Activated T-cell treated with anti-CD3 and anti-CD28 coated beads for 48 hours (primary cell): ENCODE measurements at places on chromosomes 6 and 20.

GRCh38 chr20:2693286-2694007 lies 867 bp downstream of the EBF4 start:
- DNase-seq = peak; percentile 39

GRCh38 chr6:8670792-8671191 lies 235.4 kb upstream of the SLC35B3 start:
- no peak for DNase-seq

DNA sequence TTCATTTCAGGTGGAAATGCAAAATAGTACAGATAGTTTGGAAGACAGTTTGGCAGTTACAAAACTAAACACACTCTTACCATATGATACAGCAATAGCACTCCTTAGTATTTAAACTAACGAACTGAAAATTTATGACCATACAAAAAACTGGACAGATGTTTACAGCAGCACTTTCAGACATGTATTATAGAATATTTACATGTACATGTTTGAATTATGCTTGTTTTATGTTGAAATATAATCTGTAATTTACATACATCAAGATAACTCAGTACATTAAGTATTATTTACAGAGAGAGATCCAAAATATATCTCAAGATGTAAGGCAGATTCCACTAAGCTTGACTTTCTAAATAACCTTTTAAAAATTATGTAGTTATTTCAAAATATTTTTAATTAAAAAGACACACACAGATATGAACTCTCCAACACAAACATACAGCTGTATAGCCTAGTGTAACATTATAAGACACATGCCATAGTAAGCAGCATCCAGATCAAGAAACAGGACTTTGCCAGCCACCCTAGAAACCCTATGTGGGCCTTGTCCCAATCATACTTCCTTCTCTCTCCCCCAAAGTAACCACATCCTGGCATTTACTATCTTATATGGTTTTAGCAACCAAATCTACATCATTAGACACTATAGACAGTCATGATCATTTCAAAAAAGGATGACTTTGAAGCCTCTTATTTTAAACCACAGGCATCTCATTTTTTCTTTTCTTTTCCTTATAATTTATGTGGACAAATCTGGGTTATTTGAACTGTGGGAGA lies 82.2 kb downstream of the MAN1A1 start:
- no peak for DNase-seq

- no peak for DNase-seq
Measured at GRCh38 chr6:33407132-33407718, 3.6 kb upstream of the PHF1 start.

GRCh38 chr20:4470375-4470774 lies 251.3 kb upstream of the PRND start:
- no peak for DNase-seq

DNA sequence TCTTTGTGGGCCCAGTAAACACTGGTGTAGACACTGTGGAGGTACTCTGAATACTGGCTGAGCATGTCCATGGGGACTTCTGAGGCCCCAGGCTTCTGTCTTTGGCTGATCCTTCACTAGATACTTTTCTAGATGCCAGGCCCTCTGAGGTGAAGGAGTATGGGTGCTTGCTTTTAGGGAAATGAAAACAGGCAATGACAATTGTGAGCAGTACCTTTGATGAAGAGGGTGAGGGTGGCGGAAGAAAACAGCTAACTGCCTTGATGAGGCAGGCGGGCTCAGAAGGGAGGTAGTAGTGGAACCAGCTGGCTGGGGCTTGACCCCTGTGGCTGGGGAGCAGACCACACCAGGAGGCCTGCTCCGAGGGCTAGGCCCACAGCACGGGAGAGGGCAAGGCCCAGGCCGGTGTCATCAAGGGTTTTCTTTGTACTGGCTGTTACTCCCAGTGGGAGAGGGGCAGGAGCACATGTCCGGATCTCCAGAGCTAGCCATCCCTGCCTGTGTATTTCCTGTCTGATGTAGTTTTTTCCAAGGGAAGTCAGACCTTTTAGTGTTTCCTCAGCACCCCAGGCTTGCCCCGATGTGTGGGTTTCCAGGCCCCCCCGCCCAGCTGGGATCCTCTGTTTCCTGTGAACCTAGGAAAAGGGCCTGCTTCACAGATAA lies 3.9 kb downstream of the PLCG1 start:
- DNase-seq = no peak

GRCh38 chr6:118881440-118882313 lies 12.3 kb upstream of the ASF1A start:
- DNase-seq = no peak
